ENCODE measurements at places on chromosomes 3 and 15. TPM values are rescaled to one million over a fixed set of nuclear protein-coding genes. Genes with fewer than 3 reads are reported as not detected.
A peak's percentile ranks its signal among the peaks of the same experiment; 100 is the strongest.

Gene CHRM5
- not detected for total RNA-seq

Gene CCR8
- not detected for total RNA-seq

Gene SIN3A
- 25.5 TPM for total RNA-seq

Gene DUOX1
- total RNA-seq: 3.6 TPM

Gene TRH
- total RNA-seq: not detected

Gene AMOTL2
- 62.3 TPM for total RNA-seq

Gene CHDH
- total RNA-seq: 10.0 TPM

Gene NPAP1
- total RNA-seq: not detected

Gene WDR5B
- 1.6 TPM for total RNA-seq

DNA sequence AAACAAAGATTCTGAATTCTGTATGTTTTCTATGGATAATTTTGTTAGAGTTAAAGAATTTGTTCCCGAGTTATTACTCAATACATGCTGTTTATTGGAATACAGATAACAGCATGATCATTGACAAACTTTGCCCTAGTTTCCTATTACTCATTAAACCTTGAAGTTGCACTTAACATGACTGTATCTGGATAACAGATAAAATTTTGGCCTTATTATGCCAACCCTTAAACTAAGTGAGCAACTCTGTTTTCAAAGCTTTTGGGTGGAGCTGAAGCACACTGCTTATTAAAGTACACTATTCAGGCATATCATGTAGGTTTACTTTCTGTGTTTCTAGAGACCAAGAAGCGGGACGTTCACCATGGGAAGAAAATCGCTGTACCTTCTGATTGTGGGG, at the start of gene AADAC:
AADAC (plus strand) TSS at position 318 of the 400 bp plus-strand sequence; CDS start at position 365, 47 bp downstream.
- H3K27ac ChIP-seq: no peak within 1 kb of the TSS
- no peaks in the 10 kb centered on the region for H3K4me1 ChIP-seq
- DNase-seq: no peak
- no peaks in the 10 kb centered on the region for H3K36me3 ChIP-seq
- H3K4me3 ChIP-seq: no peak within 1 kb of the TSS

GRCh38 chr15:47812470-47812999, 95.2 kb downstream of the SEMA6D start:
- H3K36me3 ChIP-seq: no peaks in the 10 kb centered on the region
- no peaks in the 10 kb centered on the region for H3K27me3 ChIP-seq
- no peak overlapping the region for H3K4me3 ChIP-seq
- no peak overlapping the region for H3K27ac ChIP-seq
- no peaks in the 10 kb centered on the region for H3K4me1 ChIP-seq

DNA sequence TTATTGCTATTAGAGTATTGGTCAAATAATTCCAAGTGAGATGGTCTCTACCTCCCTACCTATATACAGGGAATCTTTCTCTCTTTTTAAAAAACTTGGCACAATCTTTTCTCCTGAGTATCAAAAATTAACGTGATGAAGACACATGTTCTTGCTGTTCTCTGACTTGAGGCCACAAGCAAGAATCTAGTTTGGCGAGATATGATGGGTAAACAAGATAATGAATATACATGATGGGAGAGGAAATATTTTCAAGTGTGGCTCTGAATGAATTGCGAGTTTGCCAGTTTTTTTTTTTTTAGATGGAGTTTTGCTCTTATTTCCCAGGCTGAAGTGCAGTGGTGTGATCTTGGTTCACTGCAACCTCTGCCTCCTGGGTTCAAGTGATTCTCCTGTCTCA, 11.6 kb downstream of the NR1D2 start:
- peaks cover 27% of the 10 kb centered on the region for H3K36me3 ChIP-seq
- no peak overlapping the region for H3K4me3 ChIP-seq
- peaks cover 38% of the 10 kb centered on the region for H3K4me1 ChIP-seq
- no peaks in the 10 kb centered on the region for H3K27me3 ChIP-seq

DNA sequence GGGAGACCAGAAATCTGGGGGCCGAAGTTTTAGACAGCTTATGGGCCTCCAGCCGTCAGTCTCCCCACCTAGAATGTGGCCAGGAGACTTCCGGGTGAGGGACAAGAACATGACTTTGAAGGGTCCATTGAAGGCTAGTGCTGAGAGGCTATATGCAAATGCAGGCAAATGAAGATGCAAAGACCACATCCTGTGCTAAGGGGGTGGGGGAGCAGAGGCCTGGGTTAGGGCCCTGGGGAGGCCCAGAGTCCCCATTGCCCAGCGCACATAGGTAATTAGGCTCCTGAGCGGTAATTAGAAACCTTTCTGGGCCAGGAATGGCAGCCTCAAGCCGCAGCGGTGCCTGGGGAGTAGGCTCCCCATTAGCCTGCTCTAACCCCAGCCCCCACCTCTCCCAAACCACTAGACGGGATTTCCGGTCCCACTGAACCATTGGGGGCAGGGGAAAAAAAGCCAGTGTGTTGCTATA, 6.8 kb downstream of the CSK start:
- H3K27me3 ChIP-seq: no peaks in the 10 kb centered on the region
- H3K4me3 ChIP-seq: no peak overlapping the region
- H3K36me3 ChIP-seq: no peaks in the 10 kb centered on the region
- peaks cover 100% of the 10 kb centered on the region for H3K4me1 ChIP-seq

GRCh38 chr3:11455956-11456355, 183.8 kb downstream of the ATG7 start:
- no peaks in the 10 kb centered on the region for H3K27me3 ChIP-seq
- no peak for DNase-seq
- no peak overlapping the region for H3K4me3 ChIP-seq
- H3K36me3 ChIP-seq: no peaks in the 10 kb centered on the region
- no peak overlapping the region for H3K27ac ChIP-seq

- no peaks in the 10 kb centered on the region for H3K27me3 ChIP-seq
- H3K4me1 ChIP-seq: peaks cover 5% of the 10 kb centered on the region
- DNase-seq: peak; percentile 63
- no peaks in the 10 kb centered on the region for H3K36me3 ChIP-seq
- no peak overlapping the region for H3K27ac ChIP-seq
These were observed 207.1 kb downstream of the TBC1D2B start for GRCh38 chr15:77870195-77871065.

DNA sequence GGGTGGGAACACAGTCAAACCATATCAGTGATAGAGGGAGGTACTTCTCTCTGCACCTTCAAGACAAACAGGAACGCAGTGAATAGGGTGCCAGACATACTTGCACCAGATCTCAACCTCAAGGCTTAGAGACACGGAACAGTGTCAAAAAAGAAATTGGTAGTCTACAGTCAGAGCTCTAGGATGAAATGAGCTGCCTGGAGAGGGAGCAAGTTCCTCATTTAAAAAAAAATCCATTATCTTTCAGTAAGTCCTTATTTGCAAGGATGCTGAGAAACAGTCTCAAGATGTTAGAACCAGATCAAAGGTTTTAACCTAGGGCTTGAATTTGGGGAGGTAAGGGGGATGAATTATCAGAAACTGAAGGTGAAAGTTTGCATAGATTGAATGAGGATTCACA, 20.2 kb upstream of the LMCD1 start:
- no peaks in the 10 kb centered on the region for H3K36me3 ChIP-seq
- H3K4me1 ChIP-seq: peaks cover 46% of the 10 kb centered on the region
- H3K4me3 ChIP-seq: no peak overlapping the region
- no peaks in the 10 kb centered on the region for H3K27me3 ChIP-seq
- H3K27ac ChIP-seq: no peak overlapping the region

- H3K4me3 ChIP-seq: no peak overlapping the region
- H3K27me3 ChIP-seq: no peaks in the 10 kb centered on the region
- H3K4me1 ChIP-seq: no peaks in the 10 kb centered on the region
- H3K36me3 ChIP-seq: no peaks in the 10 kb centered on the region
These were observed 1298.5 kb downstream of the ROBO2 start for GRCh38 chr3:78338405-78338804.

GRCh38 chr3:100798012-100798411, 88.7 kb downstream of the TFG start:
- no peaks in the 10 kb centered on the region for H3K27me3 ChIP-seq
- DNase-seq: no peak
- no peaks in the 10 kb centered on the region for H3K4me1 ChIP-seq
- no peak overlapping the region for H3K27ac ChIP-seq
- no peak overlapping the region for H3K4me3 ChIP-seq
- no peaks in the 10 kb centered on the region for H3K36me3 ChIP-seq

DNA sequence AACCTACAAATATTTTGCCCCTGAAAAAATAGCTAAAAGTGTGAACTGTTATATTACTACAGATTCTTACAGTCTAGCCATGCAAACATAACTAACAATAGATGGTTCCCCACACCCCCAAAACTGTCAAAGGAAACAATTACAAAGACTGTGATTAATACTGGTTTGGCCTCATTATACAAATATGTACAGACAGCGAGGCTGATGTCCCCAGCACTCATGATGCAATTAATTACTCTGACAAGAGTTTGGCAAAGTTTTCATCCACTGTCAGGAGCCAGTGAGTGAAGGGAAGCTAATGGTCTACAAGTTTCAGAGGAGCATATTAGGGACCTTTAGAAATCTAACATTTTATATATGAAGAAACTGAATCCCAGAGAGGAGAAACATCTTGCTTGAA, 61.0 kb downstream of the HMG20A start:
- no peaks in the 10 kb centered on the region for H3K27me3 ChIP-seq
- no peak for DNase-seq
- no peaks in the 10 kb centered on the region for H3K4me1 ChIP-seq
- peaks cover 49% of the 10 kb centered on the region for H3K36me3 ChIP-seq
- H3K27ac ChIP-seq: peak overlapping the region; percentile 56

DNA sequence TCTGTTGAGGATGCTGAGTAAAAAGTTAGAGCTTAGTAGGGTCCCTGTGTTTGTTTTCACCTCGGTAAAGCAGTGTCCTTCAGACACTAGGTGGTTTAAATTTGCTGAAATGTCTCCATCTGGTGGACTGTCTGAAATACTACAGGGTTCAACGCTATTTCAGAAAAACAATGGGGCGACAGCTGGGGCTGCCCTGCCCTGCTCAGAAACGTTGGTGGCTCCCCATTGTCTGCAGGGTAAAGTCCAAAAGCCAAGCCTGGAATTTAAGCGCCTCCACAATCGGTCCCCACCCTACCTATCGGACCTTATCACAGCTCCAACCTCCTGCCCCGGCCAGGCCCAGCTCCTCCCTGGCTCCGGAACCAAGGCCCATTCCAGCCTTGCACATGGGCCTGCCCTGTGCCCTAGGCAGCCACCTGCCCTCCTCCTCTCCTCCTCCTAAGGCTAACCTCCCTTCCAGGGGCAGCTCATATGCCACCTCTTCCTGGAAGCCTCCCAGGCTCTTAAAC, 4.3 kb upstream of the TSEN2 start:
- no peak overlapping the region for H3K4me3 ChIP-seq
- no peaks in the 10 kb centered on the region for H3K27me3 ChIP-seq
- no peaks in the 10 kb centered on the region for H3K36me3 ChIP-seq
- H3K27ac ChIP-seq: no peak overlapping the region
- no peaks in the 10 kb centered on the region for H3K4me1 ChIP-seq
- no peak for DNase-seq

DNA sequence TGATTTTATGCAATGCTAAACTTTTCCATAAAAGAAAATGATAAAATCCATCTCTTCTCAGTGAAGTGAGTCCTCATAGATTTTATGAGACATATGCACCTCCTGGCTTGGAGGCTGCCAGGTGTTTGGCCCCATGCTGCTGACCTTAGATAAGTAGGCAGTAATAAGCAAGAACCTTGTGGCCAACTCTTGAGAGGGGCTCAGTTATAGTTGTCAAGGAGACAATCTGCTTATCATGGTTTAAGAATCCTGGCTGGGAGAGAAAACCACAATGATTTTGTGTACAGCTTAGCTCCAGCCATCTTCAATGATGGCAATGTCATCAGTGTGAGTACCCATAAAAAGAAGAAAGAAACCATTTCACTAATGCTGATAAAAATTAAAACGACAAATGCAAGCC, 252.1 kb downstream of the CPNE4 start:
- H3K4me3 ChIP-seq: no peak overlapping the region
- H3K27me3 ChIP-seq: no peaks in the 10 kb centered on the region
- H3K4me1 ChIP-seq: no peaks in the 10 kb centered on the region
- H3K27ac ChIP-seq: no peak overlapping the region
- no peak for DNase-seq

- no peak overlapping the region for H3K4me3 ChIP-seq
- no peak overlapping the region for H3K27ac ChIP-seq
These were observed 78.2 kb upstream of the TRPM1 start for GRCh38 chr15:31179693-31180092.

GRCh38 chr3:181618260-181618659, 93.5 kb upstream of the SOX2 start:
- no peak overlapping the region for H3K27ac ChIP-seq
- H3K4me3 ChIP-seq: no peak overlapping the region
- H3K27me3 ChIP-seq: no peaks in the 10 kb centered on the region
- no peak for DNase-seq
- H3K36me3 ChIP-seq: no peaks in the 10 kb centered on the region

GRCh38 chr3:67415511-67415910, 238.9 kb downstream of the SUCLG2 start:
- H3K4me1 ChIP-seq: no peaks in the 10 kb centered on the region
- H3K4me3 ChIP-seq: no peak overlapping the region
- H3K27ac ChIP-seq: no peak overlapping the region
- no peaks in the 10 kb centered on the region for H3K27me3 ChIP-seq
- H3K36me3 ChIP-seq: no peaks in the 10 kb centered on the region

DNA sequence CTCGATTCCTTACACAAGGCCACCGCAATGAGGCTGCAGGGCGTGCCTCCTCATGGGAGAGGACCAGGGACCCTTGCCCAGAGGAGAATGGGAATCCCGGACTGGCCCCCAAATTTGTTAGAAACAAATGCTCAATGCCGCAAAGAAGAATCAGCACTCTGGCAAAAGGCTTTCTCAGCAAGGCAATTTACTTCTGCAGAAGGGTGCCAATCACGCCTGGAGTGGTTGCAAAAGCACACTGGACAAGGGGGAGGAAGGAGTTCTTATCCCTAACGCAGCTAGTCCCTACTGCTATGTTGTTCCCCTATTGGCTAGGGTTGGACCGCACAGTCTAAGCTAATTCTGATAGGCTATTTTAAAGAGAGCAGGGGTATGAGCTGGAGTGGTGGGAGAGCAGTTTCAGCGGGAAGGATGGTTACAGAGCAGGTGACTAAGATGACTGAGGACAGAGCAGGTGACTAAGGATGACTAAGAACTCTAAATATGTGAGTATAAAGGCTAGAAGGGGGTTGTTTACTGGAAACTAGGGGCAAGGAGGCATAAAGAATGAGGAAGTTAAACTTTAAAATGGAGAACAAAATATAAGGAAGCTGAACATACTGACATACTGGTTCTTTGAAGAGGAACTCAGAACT, 48.5 kb downstream of the KATNBL1 start:
- H3K27ac ChIP-seq: no peak overlapping the region
- no peak for DNase-seq
- peaks cover 11% of the 10 kb centered on the region for H3K36me3 ChIP-seq
- H3K27me3 ChIP-seq: no peaks in the 10 kb centered on the region
- no peaks in the 10 kb centered on the region for H3K4me1 ChIP-seq
- no peak overlapping the region for H3K4me3 ChIP-seq

GRCh38 chr15:26910715-26911114, 43.9 kb downstream of the GABRA5 start:
- no peak overlapping the region for H3K4me3 ChIP-seq
- H3K27ac ChIP-seq: no peak overlapping the region
- H3K36me3 ChIP-seq: no peaks in the 10 kb centered on the region
- no peaks in the 10 kb centered on the region for H3K27me3 ChIP-seq
- no peak for DNase-seq

- no peaks in the 10 kb centered on the region for H3K36me3 ChIP-seq
- no peak overlapping the region for H3K27ac ChIP-seq
- no peaks in the 10 kb centered on the region for H3K4me1 ChIP-seq
- H3K4me3 ChIP-seq: no peak overlapping the region
These were observed 25.7 kb downstream of the DNAH12 start for GRCh38 chr3:57518276-57518915.

Measured in right atrium auricular region (tissue), 2 donors.